ENCODE measurements at places on chromosomes 13 and 19.

- no peak for DNase-seq
These were observed 35.1 kb downstream of the MTMR6 start for GRCh38 chr13:25252225-25252624.

GRCh38 chr19:4916292-4917082 is 7.2 kb downstream of the UHRF1 start:
- no peak for DNase-seq

DNA sequence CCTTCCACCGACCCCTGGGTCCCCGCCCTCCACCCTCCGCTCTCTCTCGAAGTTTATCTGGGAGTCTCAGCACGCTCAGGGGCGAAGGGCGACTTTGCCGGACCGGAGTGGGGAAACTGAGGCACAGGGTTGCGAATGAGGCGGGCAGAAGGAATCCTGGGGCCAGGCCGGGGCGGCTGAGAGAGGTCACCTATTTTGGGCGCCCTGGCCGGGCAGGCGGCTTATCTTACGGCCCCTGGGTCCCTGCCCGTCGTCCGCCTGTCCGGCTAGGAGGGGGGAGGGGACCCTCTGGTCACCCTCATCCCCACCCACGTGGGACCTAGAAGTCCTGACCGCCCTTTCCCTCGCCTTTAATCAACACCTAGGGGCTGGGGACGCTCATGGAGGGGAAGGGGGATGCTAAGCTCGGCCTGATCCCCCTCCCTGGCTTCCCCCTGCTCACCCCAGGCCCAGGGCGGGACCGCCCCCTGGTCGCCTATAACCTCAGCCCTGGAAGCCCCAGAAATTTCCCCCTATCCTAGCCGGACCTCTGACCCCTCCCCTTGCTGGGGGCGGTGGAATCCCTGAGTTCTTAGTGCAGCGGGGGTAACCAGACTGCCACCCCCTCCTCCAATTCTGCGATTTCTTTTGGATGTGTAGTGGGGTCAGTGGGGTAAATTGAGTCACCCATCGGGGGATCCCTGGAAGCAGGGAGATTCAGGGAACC is 556 bp downstream of the TRIP10 start:
- DNase-seq = no peak

DNA sequence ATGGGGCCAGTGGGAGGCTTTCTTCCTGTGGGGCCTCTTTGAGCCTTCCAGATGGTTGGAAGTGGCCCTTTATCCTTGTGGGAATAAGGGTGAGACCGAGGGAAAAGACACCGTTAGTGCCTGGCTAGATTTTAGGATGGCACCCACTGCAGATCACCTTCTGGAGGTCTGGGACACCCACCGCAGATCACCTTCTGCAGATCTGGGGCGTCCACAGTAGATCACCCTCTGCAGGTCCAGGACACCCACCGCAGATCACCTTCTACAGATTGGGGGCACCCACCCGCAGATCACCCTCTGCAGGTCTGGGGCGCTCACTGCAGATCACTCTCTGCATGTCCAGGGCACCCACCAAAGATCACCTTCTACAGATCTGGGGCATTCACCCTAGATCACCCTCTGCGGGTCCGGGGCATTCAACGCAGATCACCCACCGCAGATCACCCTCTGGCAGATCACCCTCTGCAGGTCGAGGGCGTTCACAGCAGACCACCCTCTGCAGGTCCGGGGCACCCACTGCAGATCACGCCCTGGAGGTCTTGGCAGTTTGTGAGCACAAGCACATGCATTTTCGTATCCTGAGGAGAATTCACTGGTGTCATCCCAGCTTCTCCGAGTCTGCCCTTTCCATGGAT is 153.4 kb upstream of the TSHZ3 start:
- no peak for DNase-seq

GRCh38 chr19:45342911-45343310 is 2.4 kb downstream of the KLC3 start:
- no peak for DNase-seq

DNA sequence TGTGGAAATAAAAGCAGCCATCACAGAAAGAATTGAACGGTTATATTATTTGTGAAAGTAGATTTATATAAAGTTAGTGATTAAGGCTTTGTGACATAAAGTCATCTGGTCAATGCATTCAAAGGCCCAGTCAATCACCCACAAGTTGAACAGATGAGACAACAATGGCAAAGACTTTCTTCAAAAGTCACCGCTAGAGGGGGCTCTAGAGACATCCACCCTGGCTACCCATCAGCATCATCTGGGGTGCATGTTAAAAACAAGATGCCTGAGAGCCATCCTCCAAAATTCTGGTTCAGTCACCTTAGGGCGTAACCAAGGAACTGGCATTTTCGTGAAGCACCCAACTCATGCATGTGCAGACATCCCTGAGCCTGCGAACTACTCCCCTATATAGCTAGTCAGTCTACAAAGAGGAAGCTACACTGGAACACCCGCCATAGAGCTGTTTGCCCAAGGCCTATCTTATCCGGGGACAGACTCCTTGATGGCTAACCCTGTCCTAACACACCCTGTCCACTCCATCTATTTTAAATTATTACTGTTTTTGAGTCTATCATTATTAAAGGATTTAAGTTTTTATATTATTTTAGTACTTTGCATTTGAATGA is 970.5 kb downstream of the UQCRFS1 start:
- no peak for DNase-seq

- DNase-seq = no peak
These were observed 1292.9 kb downstream of the PCDH9 start for GRCh38 chr13:65937251-65937650.

GRCh38 chr13:41411522-41411921 is 45.8 kb upstream of the RGCC start:
- DNase-seq = no peak

DNA sequence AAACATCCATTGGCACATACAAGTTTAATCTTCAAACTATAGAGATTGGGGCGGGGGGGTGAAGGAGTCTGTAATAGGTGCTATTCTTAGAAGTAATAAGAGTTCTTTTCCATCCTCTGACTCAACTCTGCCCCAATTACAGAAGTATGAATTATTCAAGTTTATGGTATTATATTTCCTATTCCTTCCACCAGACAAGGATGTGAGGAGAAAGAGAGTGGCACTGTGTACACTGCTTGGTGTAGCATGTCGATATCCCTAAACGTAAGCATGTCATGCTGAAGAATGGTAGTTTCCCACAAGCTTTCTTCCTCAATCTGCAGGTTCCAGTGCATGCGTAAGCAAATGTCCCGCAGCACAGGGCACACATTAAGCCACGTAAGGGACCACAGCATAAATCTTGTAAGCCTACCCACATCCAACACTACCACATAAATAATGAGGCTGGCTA is 14.1 kb downstream of the BRD4 start:
- no peak for DNase-seq

GRCh38 chr13:105463011-105463501 is 1072.4 kb downstream of the EFNB2 start:
- DNase-seq = no peak

DNA sequence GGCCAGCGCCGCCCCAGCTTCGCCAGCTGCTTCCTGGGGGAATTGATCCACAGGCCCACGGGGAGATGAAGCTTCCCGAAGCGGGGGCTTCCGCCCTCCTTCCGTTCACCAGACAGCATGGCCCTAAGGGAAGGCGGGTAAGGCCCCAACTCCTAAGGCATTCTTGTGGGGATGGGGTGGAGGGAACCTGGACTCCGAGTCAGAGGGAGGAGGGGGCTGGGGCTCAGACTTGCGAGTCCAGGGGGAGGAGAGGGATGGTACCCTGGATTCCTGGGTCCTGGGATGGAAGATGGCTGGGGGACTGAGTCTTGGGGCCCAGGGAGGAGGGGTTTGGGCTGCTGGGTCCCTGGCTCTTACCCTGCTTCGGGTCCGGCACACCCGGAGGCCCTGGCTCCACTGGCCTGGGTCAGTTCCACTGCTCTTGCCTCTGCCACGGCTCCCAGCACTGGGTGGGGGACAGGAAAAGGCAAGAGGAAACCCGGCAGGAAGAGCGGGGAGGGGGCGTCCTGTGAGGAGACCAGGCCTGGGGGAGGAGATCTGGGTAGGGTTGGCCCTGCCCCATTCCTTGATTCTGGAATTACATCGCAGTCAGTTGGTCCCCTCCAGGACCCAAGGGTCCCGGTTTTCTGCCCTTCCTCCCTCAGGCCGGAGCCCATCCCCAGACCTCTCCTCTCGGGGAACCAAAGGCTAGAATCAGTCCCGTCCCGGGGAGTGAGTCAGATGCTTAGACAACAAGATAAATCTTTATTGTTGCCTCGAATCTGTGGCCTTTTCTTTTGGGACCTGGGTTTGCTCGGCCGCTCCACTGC is at the start of gene RASIP1:
TSS of gene RASIP1 (minus strand) at position 447 of the 809 bp plus-strand sequence. CDS start at position 119, 328 bp downstream.
- DNase-seq = no peak

DNA sequence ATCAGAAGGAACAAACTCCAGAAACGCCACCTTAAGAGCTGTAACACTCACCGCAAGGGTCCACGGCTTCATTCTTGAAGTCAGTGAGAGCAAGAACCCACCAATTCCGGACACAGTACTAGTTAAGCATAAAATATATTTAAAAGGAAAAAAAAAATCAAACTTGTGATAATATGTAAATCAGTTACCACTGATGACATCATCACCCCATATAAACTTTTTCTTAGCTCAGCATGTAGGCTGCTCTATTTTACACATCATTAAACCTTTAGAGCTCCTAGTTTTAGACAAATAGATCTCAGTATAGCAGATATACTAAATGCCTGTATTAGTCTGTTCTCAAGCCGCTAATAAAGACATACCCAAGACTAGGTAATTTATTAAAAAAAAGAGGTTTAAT is 668.1 kb downstream of the PCDH9 start:
- no peak for DNase-seq

All from cortex of kidney (tissue), 1 donor.